H9 (cell line): ENCODE measurements at places on chromosomes 16 and 17.

GRCh38 chr16:58634265-58634802 lies 4.7 kb upstream of the CNOT1 start:
- no peak for DNase-seq

DNA sequence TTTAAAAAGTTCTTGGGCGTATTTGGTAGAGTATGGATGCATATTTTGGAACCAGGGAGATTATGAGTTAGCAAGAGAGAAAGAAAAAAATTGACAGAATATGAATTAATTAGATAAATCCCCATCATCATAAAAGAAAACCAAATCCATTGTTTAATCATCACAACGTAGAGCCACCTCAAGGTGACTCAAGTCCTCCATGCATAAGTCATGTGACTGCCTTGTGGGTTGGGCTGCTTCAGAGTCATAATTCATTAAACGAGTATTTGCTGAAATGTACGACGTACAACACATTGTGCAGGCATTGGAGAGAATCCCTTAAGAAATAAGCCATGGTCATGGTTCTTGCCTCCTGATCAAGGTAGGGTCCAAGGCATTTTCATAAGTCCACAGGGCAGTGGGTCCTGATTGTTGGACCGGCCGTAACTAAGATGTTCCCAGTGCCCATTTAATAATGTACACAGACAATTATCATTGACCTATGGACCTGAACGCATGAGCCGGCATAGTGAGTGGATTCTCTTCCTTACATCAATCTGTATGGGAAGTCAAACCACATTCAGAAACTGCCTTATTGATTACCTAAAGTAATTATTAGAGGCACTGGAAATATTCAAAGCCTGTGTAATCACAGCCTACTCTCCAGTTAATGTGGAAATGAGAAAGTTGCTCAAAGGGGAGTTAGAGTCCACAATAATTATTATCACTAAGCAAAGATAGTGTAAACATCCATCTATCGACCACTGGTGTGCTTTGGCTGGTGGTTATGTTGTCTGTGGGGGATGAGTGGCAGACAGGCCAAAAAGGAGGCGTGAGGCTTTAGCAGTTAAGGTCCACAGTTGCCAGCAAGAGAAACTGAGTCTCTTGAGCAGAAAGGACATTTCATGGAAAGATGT lies 165.4 kb downstream of the PITPNC1 start:
- no peak for DNase-seq

- peak; percentile 76 for DNase-seq
Measured at GRCh38 chr17:70622368-70623260, 453.3 kb downstream of the KCNJ2 start.

DNA sequence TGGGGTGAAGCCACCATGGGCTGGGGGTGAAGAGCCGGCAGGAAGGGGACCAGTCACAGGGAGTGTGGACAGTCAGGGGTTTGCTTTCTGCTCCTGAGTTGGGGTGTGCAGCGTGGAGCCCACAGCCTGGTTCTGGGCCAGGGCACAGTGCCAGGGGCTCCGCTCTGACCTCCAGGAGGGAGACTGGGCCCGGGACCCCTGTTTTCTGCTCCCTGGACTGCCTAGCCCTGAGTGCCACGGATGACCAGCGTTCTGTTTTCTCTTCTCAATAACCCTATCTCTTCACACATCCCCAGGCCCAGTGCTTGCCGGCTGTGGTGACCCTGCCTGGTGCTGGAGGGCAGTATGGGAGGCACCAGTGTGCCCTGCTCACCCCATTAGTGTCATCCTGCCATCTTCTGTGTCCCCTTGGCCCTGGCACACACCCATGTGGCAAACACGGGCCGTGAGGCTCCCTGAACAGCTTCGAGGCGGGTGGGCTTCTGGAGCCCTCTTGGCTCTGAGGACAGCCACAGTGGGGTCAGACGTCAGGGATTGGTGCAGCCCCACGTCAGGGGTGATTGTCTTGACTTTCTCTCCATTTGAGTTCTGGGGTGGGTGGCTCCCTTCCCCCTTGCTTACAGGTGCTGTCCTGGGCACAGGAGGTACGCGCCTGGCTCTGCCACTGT lies 1.1 kb downstream of the CEMP1 start:
- DNase-seq: no peak

DNA sequence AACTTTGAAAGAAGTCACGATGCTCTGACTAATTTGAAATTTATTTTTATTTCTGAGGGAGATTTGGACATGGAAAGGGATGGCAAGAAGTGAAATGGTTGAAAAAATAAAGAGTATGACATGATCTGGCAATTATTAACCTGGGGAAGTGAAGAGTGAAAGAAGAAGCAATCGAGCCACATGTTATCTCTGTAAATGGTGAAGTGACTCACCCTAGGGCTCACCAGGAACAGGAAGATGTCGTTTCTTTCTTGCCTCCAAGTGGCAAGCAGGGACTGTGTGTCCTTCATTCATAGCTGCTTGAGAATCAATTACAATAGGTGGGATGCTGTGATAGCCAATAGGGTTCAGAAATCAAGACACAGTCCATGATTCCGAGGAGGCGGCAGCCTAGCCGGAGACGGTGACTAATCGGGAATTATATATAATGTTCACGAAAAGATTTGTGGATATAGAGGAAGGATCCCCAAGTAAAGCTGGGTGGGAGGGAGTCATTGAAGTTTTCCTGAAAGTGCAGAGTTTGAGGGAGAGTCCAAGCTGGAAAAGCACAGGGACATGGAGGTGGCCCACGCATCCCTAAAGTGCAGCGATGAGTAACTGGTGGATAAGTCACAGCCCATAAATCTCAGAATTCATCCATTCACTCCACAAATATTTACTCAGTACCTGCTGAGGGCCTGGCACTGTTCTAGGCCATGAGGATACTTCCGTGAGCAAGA lies 18.2 kb upstream of the KRT20 start:
- DNase-seq: no peak

- DNase-seq: no peak
Measured at GRCh38 chr16:77816293-77816692, 27.9 kb downstream of the VAT1L start.

- peak; percentile 51 for DNase-seq
Measured at GRCh38 chr16:11658896-11659708, 9.2 kb upstream of the SNN start.

GRCh38 chr17:33240362-33240761 lies 52.7 kb downstream of the ASIC2 start:
- no peak for DNase-seq

DNA sequence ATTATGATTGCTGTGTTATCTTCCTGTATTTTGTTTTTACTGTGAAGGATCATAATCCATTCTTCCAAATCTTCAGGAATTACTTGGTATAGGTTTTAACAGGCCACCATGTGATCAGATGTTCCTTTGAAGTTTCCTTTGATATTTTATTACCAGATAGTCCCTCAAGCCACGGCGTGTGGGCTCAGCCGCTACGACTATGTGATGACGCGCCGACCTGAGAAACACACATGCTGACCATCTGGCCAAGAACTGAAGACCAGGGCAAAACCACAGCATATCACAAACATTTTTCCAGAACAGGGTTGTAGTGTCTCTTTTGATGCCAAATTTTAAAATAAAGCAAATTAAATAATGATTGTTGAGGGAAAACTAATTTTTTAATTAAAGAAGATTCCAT lies 47.3 kb downstream of the ZCCHC14 start:
- DNase-seq: no peak

DNA sequence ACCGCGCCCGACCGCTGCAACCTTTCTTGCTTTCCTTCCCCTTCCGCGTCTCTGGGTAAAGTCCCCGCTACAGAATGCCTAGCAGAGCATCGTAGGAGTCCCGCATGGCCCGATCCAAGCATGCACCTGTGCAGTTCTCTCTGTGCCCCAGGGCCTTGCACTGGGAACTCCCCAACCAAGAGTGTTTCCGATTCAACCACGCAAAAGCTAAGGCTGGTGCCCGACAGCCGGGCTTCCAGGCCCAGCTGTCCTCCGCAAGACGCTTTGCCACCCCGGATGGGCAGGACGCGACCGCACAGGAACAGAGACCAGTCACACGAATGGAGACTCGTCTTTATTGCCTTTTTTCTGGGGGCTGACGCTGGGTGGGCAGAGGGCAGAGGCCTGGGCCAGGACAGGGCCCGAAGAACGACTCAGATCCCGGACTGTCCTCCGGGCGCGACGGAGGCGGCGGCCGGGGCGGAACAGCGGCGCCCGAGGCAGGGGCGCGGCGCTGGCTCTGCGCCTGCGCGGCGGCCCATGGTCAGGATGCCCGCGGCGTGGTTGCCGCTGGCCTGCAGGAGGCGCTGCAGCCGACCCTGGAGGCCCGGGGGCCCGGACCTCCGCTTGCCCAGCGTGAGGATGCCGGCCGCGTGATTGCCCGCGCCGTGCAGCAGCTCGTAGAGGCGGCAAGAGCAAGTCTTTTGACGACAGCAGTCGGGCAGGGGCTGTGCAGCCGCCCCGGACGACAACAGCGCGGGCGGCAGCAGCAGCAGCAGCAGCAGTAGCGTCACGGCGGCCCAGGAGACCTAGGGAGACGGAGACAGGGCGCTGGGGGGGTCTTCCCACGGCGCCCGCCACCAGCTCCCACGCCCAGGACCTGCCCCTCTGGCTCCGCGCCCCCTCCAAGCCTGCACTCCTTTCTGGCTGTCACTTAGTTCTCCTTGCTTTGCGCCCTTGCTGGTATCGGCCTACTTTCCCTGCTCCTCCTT lies 1.2 kb downstream of the HCRT start:
- DNase-seq: peak; percentile 93

GRCh38 chr17:37069087-37069486 lies 120.3 kb downstream of the AATF start:
- DNase-seq: no peak

DNA sequence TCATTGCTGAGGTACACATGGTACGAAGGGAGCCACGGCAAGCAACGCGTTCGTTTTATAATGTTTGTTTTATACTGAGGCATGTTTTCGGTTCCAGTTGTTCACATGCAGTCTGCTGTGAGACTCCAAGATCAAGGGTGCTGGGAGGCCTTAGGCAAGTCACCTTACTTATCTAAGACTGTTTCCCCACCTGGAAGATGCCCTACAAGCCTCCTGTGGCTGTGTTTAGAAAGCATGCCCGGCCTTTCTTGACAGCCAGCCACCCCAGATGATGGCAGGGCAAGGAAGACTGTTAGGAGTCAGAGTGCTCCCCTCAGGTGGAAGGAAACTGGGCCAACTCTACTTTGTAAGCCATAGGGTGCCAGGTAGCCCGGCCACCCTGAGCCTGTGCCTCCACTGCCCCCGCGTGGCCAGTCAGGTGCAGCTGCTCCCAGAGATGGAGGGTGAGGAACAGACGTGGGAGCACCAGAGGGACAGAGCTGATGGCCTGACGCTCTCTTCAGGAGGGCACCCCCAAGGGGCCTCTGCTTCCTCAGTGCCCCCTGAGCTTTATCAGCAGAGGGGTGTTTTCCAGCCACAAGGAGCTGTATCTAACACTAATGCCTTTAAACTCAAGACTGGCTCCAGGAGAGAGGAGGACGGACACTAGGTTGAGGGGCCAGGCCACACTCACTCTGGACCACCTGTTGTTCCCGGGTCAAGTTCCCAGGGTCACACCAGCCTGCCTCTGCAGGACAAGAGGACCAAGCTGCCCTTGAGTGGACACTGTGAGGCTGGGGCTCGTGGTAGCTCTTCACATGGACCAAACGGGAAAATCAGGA lies 5.4 kb downstream of the NAT9 start:
- DNase-seq: peak; percentile 88

DNA sequence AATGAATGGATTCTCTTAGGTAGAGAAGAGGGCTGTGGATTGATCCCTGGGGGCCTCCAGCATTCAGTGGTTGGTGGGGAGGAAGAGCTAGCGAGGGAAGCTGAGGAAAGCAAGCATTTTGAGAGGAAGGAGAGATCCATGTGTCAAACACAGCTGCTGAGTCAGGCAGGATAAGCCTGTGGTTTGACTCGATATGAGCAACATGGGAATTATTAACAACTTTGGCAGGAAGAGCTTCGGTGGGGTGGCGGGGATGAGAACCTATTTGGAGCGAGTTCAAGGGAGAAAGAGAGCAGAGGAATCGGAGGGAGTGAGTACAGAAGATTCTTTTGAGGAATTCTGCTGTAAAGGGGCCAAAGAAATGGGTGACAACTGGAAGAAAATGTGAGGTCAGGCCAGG lies 59.5 kb upstream of the CDC42EP4 start:
- no peak for DNase-seq
